ENCODE measurements at places on chromosomes 12 and 14. TPM values are rescaled to one million over a fixed set of nuclear protein-coding genes. Genes with fewer than 3 reads are reported as not detected.

Gene KCNMB4
- total RNA-seq = 0.75 TPM

Gene SMCO2
- total RNA-seq = not detected

Gene IL26
- total RNA-seq = 0.52 TPM

- peak overlapping the region; percentile 24 for H3K27ac ChIP-seq
- H3K27me3 ChIP-seq = no peaks in the 10 kb centered on the region
- no peak for DNase-seq
Measured at GRCh38 chr14:92524602-92525185, 11.1 kb downstream of the RIN3 start.

GRCh38 chr12:80708259-80708974, 983 bp downstream of the MYF6 start:
- H3K27ac ChIP-seq = no peak overlapping the region
- H3K36me3 ChIP-seq = peaks cover 2% of the 10 kb centered on the region
- no peaks in the 10 kb centered on the region for H3K4me1 ChIP-seq
- no peak overlapping the region for H3K4me3 ChIP-seq
- H3K27me3 ChIP-seq = peaks cover 27% of the 10 kb centered on the region

- H3K4me3 ChIP-seq = no peak overlapping the region
- DNase-seq = no peak
- no peak overlapping the region for H3K27ac ChIP-seq
- no peaks in the 10 kb centered on the region for H3K4me1 ChIP-seq
Measured at GRCh38 chr12:3328081-3328480, 162.9 kb upstream of the PRMT8 start.

Gene PAX9
- total RNA-seq = 0.35 TPM

- DNase-seq = no peak
- peaks cover 10% of the 10 kb centered on the region for H3K4me1 ChIP-seq
- H3K27me3 ChIP-seq = no peaks in the 10 kb centered on the region
- H3K36me3 ChIP-seq = no peaks in the 10 kb centered on the region
Measured at GRCh38 chr12:47282206-47282605, 202.4 kb upstream of the AMIGO2 start.

Gene RPS29
- total RNA-seq = 3,969 TPM

DNA sequence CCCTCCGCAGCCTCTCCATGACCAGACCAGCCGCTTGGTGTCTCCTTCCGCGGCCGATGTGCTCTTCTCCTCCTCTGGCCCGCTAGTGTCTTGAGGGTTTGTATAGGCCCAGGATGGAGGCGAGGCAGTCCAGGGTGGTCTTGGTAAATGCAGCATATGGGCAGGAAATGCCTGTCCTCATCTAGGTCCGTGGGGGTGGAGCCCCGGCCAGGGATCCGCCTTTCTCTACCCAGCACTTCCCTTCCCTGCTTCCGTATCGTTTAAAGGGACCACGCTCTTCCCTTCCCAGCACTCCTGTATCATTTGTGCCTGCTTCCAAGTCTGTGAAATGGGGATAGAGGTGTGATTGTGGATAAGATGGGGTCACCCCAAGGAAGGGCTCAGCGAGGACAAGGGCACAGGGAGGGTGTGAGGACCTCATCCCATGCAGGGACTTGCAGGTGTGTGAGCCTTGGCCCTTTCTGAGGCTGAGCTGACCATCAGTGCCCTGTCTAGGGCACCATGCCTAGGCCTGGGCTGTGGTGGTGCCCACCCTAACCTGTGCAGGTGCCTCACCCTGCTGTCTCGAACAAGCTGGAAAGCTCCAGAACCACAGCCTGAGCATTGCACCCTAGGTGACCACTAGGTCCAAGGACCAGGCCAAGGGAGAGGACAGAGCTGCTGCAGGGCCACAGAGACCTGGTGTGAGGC, 326.8 kb upstream of the RTL1 start:
- no peaks in the 10 kb centered on the region for H3K36me3 ChIP-seq
- peaks cover 12% of the 10 kb centered on the region for H3K27me3 ChIP-seq
- DNase-seq = no peak
- peaks cover 5% of the 10 kb centered on the region for H3K4me1 ChIP-seq
- H3K27ac ChIP-seq = no peak overlapping the region

GRCh38 chr14:59199205-59199604, 10.7 kb downstream of the DAAM1 start:
- peaks cover 4% of the 10 kb centered on the region for H3K4me1 ChIP-seq
- no peak for DNase-seq
- no peaks in the 10 kb centered on the region for H3K27me3 ChIP-seq
- no peak overlapping the region for H3K4me3 ChIP-seq
- H3K27ac ChIP-seq = no peak overlapping the region
